HEK293T (cell line): ENCODE measurements at places on chromosomes 1 and 21.

DNA sequence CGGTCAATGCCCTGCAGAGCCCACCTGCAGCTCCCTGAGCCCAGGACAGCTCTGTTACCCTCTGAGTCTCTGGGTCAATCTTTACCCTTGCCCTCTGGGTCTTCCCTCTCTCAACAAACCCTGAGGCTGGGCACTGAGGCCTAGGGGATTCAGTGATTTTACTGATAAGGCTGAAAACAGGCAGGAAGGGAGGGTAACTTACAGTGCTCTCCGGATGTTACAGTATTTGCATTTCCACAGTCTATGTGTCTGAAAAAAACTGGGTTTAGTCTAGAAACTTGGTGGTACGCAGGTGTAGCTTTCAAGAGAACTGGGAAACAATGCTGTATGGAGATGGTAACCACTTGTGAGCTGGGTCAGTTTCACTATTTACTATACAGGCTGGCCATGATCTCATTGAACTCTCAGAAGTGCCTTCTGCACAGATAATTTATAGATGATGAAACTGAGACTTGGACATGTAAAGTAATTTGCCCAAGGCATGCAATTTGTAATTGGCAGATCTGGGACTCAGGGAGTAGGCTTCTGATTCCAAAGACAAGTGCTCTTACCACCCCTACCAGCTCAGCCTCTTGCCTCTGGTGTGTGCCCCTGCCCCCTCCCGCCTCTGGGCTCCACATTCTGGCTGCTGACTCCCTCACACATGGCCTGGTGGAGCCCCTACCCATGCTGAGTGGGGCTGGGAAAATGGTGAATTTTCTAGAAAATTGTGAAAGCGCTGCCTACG is 48.8 kb downstream of the TENT5C start:
- DNase-seq, result no peak

DNA sequence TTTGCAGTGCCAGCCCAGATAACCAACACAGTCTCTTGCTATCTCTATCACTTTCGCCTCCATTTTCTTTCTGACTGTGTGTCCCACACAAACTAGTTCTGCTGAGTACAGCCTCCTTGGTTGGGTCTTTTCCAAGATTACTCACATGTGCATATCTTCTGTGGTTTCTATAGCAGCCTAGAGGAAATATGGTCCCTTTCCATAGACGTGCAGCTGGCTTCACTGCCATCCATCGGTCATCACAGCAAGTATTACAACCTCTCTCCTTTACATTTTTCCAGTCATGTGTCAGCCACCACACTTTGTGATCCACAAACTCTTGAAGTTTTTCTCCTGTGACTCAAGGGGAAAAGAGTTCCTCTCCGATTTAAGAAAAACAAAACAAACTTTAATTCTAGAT is 893.4 kb upstream of the ADGRL4 start:
- DNase-seq, result no peak

- peak; percentile 73 for DNase-seq
These were observed 204.3 kb downstream of the KCNJ6 start for GRCh38 chr21:37711836-37712568.

DNA sequence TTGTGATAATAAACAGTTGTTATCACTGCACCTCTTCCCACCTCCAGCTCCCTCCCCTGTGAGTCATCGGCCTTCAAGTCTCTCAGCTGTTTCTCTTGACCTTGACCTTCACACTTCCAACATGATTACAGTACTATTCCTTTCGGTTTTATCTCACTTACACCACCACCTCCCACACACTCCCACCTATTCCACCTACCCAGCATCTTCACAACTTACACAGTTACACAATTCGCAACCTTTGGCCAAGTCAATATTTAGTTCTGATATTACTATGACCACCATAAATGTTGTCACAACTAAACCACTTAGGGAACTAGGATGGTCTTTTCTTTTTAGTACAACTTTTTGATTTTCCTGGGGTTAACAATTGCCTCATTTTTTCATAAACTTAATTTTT is 60.2 kb downstream of the RIPK4 start:
- no peak for DNase-seq

DNA sequence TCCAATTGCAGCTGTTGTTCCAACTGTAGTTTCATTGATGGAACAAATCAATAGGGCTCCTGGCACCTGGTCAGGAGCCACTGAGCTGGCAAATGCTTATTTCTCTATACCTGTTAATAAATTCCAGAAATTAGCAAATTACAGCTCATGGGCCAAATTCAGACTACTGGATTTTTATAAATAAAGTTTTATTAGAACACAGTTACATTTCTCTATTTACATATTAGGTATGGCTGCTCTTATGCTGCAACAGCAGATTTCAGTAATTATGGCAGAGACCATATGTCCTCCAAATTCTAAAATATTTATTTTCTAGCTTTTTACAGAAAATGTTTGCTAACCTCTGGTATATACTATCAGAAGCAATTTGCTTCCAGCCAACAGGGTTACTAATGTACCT is 47.8 kb downstream of the DUSP10 start:
- no peak for DNase-seq

GRCh38 chr21:21664871-21665270 is 666.7 kb downstream of the NCAM2 start:
- DNase-seq, result no peak

GRCh38 chr1:186894415-186894814 is 65.7 kb downstream of the PLA2G4A start:
- no peak for DNase-seq

DNA sequence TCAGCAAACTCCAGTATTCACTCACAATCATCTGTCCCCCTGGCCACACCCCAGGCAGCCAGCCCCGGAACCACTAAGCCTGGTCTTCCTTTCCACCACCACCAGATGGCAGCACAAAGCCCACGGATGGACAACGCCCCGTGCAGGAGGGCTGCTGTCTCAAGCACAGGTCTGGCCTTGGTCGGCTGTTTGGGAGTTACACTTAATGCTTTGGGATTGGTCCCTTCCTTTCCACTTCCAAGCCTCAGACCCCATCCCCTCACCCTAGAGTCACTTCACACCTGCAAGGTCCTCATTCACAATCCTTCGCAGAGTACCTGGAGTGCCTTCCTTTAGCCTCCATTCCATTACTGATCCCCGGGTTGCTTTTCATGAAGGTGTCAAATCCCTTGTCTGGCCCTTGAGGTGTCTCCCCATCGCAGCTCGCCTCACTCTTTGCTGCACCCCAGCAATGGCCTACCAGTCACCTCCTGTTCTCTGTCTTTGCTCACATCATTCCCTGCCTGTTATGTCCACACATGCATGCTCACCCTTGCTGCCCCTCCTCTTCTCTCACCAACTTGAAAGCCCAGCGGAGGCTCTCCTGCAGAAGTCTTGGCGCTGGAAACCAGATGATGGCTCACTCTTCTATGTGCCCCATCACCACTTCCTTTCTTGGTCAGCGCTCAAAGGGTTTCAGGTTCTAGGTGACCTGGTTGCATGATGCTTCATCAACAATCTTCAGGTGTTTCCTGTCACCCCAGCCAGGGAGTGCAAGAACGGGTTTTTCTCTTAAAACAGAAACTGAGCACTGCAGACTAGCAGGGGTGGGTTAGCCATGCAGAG is 24.9 kb upstream of the KCNA2 start:
- DNase-seq, result peak; percentile 91

DNA sequence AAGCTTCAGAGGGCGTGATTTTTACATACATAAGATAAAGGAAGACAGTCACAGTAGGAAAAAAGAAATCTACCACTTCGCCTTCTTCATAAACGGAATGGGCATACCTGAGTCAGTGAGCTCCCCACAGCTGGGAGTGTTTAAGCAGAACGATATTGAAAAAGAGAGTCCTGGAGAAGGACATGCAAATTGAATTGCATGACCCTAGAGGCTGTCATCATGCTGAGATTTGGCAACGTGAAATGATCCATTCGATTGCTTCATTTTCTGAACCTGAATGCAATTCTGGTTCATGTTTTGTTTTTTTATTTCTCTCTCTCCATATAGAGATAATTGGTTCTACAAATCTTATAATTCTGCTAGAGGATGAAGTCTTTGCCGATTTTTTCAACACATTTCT is 3.7 kb downstream of the RGSL1 start:
- no peak for DNase-seq

DNA sequence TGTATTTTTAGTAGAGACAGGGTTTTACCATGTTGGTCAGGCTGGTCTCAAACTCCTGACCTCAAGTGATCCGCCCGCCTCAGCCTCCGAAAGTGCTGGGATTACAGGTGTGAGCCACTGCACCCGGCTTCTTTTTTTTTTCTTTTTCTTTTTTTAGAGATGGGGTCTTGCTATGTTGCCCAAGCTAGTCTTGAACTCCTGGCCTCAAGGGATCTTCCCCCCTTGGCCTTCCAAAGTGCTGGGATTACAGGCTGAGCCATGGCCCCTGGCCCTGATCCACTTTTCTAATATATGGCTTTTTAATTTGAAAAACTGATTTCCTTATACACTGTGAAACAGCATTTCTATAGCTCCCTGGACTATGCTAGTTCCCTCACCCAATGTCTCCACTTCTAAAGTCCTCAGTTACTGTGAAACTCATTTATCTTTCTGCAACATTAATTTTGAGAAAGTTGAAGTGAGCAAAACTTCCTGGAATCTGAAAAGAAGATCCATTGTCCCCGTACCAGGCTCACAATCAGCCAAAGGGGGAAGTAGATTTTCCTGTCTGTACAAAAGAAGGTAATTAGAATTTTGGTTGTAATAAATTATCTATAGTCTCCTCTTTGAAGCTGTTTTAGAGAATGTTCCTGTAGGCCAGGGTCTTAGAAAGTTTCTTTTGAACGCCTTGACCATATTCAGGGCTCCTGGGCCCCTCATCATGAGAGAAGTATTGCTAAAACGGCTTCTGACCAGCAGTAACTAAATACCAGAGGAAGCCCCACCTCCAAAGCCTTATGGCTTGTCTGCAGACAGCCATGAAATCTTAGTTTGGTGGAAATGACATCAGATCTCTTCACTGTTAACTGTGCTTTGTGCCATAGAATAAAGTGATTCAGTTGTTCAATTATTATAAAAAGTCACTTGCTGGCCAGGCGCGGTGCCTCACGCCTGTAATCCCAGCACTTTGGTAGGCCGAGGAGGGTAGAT is 34.9 kb downstream of the DEGS1 start:
- no peak for DNase-seq

DNA sequence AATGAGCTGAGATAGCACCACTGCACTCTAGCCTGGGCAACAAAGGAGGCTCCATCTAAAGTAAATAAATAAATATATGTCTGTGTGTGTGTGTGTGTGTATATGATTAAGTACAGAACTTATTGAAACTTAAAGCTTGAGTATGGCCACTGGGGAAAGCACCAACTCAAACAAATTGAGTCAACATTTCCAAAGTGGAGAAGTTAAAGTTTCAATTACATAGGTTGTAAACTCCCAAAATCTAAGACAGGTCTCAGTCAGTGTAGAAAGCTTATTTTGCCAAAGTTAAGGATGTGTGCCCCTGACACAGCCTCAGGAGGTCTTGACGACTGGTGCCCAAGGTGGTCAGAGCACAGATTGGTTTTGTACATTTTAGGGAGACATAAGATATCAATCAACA is 458.9 kb upstream of the RGS18 start:
- no peak for DNase-seq

GRCh38 chr1:19737104-19737825 is 62.5 kb downstream of the TMCO4 start:
- no peak for DNase-seq

GRCh38 chr1:216766633-216767327 is 43.6 kb upstream of the ESRRG start:
- no peak for DNase-seq

- DNase-seq, result peak; percentile 53
These were observed 94.5 kb downstream of the ROR1 start for GRCh38 chr1:63868268-63868781.

DNA sequence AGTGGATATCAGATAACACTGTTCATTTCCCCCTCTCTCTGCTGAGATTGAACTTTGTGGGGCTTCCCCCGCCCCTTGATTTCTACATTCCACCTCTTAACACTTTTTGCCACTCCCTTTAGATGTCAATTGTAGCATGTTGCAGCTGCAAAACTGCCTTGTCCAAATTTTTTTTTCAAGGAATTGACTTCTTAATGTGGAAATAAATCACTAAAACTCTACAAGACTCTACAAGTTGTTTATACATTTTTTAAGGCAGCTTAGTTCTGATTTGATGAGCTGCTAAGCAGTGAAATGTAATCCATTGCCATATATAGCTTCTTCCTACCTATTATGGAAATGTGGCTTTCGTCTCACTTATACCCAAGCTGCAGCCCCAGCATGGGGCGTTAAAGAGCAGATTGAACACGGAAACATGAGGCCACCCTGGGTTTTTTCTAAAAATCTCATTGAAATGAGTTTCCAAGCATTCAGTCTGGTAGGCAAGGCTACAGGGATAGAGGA is 132.2 kb downstream of the SYT2 start:
- peak; percentile 58 for DNase-seq

GRCh38 chr1:214318956-214319736 is 38.2 kb downstream of the SMYD2 start:
- DNase-seq, result no peak

- peak; percentile 51 for DNase-seq
These were observed 101.5 kb upstream of the SLFNL1 start for GRCh38 chr1:41122851-41123518.

GRCh38 chr1:184472136-184472535 is 85.3 kb downstream of the C1orf21 start:
- no peak for DNase-seq

DNA sequence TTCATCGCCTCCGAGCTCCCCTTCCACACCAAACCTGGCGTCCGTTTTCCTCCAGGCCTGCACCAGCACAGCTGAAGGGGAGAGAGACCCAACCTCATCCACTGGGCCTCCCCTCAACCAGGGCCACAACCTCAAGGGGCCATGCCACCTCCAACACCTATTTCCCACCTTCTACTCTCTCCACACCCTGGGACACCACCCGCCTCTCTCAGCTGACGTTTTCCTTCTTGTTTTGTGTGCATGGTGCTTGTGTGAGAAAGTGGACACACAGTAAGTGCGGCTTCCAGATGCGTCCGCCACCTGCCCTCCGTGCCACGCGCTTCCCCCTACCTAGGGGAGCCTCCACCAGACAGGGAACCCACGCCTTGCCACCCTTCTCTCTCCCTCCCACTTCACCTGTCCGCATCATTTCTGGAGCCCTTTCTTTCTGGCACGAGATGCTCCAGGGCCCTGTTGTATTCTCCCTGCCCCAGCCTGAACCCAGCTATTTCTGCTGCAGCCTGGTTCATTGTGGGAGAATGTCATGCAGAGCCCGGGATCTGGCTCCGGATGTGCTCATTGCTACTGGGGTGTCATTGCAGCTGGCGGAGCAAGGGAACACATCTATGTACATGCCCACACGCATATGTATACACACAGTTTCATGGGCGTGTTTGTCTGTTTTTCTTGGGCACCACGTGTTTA is 1.3 kb upstream of the GNB1 start:
- no peak for DNase-seq

DNA sequence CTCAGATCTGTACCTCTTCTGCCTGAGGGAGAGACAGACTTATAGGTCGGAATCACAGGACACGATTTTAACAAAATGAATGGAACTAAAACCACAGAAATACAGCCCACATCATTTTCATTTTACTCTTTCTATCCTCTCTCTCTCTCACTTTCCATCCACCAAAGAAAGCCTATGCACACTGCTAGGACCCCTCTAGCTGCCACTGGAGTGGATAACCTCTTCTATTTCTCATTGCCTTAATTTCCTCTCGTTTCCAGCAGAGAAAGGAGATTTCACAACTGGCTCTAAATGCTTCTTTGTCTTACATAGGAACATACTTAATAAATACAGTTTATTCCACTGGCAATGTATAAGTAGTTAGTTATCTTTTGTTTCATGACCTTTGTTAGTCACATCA is 867.8 kb upstream of the ADGRL4 start:
- DNase-seq, result no peak

- no peak for DNase-seq
These were observed 8.3 kb upstream of the KCNAB2 start for GRCh38 chr1:6037338-6037762.
